Lower lobe of right lung (tissue), 2 donors: ENCODE measurements at places on chromosomes 6 and 20. TPM values are rescaled to one million over a fixed set of nuclear protein-coding genes. Genes with fewer than 3 reads are reported as not detected.

- no peak for DNase-seq
Observed at GRCh38 chr6:90087106-90087833, 193.0 kb downstream of the GJA10 start.

GRCh38 chr20:16260911-16261310 lies 312.3 kb downstream of the KIF16B start:
- DNase-seq: no peak

GRCh38 chr6:128885381-128885780 lies 2.4 kb downstream of the LAMA2 start:
- no peak for DNase-seq

DNA sequence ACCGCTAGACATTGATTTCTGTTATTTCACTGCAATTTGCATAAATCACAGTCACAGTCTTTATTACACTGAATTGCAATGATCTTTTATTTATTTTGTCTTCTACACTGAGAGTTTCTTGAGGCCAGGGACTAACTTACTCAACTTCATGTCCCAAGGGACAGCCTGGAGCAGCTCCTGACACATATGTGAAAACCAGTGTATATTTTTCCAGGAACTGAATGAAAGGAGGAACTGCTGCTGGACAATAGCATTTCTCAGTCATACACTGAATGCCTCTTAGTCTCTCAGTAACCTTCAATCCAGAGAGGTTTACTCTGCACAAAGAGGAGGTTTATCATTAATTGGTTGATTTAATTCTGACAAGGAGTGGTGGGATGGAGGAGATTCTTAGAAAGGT lies 5.9 kb downstream of the F13A1 start:
- DNase-seq: no peak

DNA sequence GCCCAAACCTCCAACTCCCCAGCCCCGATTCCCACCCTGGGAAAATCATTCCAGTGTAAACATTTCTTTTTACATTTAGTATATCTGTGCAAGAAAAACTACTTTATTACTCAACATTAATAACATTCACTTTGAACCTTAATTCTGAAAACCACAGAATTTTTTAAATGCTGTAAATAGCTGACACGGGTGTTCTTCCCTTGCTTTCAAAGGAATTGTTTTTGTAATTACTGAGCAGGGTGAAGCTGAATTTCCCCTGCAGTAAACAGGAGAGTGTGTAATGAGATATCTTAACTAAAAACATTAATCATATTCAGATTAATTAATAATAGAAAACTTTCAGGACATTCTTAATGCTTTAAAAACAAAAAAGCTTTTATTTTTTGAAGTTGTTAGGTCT lies 99.3 kb upstream of the CITED2 start:
- DNase-seq: no peak

DNA sequence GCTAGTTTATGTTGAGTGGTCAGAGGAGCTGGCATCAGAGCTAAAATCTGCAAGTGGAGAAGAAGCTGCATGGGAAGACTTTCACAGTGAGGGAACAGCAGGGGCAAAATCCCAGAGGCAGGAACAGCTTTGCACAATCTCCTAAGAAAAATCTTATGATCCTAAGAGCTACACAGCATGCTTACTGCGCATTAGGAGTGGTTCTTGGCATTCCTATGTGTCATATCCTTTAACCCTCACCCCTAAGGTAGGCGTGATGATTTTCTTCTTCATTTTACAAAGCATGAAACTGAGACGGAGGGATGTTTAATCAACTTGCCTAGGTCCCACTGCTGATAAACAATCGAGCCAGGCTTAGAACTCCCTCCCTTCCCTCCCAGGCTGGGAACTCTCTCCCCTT lies 313.6 kb upstream of the SULF2 start:
- DNase-seq: no peak

The OVOL2 gene
- total RNA-seq: 8.6 TPM

The PSORS1C2 gene
- total RNA-seq: not detected

The PRDM13 gene
- total RNA-seq: not detected

DNA sequence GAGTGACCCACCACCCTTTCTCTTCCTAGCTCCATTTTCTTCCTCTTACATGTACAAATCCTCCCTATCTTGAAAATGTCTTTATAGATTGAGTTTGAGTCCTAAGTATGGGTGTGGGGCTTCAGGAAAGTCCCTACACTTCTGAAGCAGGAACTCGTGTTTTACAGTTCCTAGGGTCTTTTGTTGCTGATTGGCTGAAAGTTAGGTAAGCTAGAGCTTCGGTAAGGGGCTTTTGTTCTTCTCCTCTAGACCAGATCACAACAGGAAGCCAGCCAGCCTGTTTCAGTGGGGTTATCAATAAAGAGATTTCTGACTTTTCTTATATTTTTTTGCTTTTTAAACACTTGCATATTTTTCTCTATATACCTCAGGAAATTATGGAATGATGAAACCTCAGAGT lies 51.3 kb downstream of the CNR1 start:
- DNase-seq: no peak

DNA sequence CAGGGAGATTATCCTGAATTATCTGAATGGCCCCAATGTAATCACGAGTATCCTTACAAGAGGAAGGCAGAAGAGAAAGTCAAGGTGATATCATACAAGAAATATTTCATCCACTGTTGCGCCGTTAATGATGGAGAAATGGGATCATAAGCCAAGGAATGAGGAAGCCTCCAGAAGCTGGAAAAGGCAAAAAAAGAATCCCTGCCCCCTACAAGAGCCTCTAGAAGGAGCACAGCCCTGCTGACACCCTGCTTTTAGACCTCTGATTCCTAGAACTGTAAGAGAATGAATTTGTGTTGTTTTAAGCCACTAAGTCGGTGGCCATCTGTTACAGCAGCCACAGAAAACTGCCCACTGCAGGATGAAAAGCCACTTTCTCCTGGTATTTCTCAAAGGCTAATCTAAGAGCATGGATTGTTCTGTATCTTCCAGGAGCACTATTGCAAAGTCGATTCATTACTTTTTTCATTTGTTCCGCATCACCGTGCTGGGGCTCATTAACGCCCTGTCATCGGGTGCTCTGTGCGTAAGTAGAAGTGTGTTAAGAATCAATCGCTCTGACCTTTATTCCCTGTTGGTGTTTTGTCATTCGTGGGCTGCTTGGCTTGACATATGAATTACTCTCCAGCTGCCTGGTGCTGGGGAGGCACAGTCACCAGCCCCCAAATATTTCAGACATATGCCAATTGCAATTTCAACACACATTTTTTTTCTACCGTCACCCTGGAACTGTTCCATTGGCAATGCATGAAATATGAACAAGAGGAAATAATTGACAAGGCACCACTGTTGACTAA lies 117.0 kb downstream of the PCSK2 start:
- no peak for DNase-seq

DNA sequence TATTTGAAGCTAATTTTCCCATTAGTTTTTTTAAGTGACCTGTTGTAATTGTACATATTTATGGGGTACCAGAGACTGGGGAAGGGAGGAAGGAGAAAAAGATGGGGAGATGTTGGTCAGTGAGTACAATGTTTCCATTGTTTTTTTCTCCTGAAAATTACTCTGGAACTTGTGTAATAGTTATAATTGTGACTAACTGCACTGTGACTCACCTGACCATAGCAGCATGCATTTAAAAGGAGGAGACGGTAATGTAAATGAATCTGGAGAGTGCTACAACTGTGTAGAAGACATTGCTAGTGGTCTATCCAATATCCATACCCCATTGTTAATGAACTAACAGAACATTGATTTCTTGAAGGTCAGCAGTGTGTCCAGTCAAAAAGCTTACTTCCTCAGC lies 133.4 kb downstream of the RFPL4B start:
- DNase-seq: no peak

- no peak for DNase-seq
Observed at GRCh38 chr6:159467473-159468041, 225.5 kb downstream of the SOD2 start.

The GGTLC1 gene
- 57.2 TPM for total RNA-seq

The CTAGE9 gene
- total RNA-seq: not detected

- DNase-seq: peak; percentile 79
Observed at GRCh38 chr6:131950767-131951575, at the start of gene CCN2. TSS of gene CCN2 (minus strand) at chr6:131951372. CDS start at chr6:131951172, 200 bp downstream.
